ENCODE measurements at places on chromosomes 3 and 15. TPM values are rescaled to one million over a fixed set of nuclear protein-coding genes. Genes with fewer than 3 reads are reported as not detected.
A peak's percentile ranks its signal among the peaks of the same experiment; 100 is the strongest.

The FYCO1 gene
- total RNA-seq: 75.5 TPM

DNA sequence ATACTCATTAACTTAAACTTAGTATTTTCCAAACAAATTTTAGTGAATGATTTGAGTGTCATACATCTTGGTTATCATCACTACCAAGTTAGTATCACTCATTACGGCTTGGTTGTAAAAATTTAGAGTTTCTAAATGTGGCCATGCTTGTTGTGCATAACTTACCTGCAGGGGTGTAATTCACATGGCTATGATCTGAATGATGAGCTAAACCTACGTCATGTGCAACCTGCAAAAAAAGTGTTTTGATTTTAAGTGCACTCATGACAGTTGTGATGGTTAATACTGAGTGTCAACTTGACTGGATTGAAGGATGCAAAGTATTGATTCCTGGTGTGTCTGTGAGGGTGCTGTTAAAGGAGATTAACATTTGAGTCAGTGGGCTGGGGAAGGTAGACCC lies 17.6 kb upstream of the CLDN16 start:
- H3K27ac ChIP-seq: no peak overlapping the region
- H3K4me1 ChIP-seq: no peaks in the 10 kb centered on the region
- no peaks in the 10 kb centered on the region for H3K36me3 ChIP-seq
- H3K27me3 ChIP-seq: no peaks in the 10 kb centered on the region
- H3K4me3 ChIP-seq: no peak overlapping the region

The CAND2 gene
- total RNA-seq: 24.4 TPM

GRCh38 chr15:90055182-90055581 lies 47.1 kb downstream of the IDH2 start:
- no peaks in the 10 kb centered on the region for H3K4me1 ChIP-seq
- H3K4me3 ChIP-seq: no peak overlapping the region
- H3K27ac ChIP-seq: no peak overlapping the region
- no peaks in the 10 kb centered on the region for H3K36me3 ChIP-seq

The TEX55 gene
- total RNA-seq: not detected

- H3K4me3 ChIP-seq: no peak overlapping the region
- no peaks in the 10 kb centered on the region for H3K36me3 ChIP-seq
- H3K27me3 ChIP-seq: no peaks in the 10 kb centered on the region
- H3K4me1 ChIP-seq: no peaks in the 10 kb centered on the region
- no peak overlapping the region for H3K27ac ChIP-seq
- DNase-seq: no peak
Measured at GRCh38 chr15:34584330-34584668, 848 bp upstream of the GOLGA8B start.

The MRPL46 gene
- total RNA-seq: 14.1 TPM

GRCh38 chr3:131847966-131848510 lies 186.8 kb downstream of the CPNE4 start:
- H3K4me1 ChIP-seq: no peaks in the 10 kb centered on the region
- no peaks in the 10 kb centered on the region for H3K27me3 ChIP-seq
- no peaks in the 10 kb centered on the region for H3K36me3 ChIP-seq
- no peak overlapping the region for H3K4me3 ChIP-seq
- no peak overlapping the region for H3K27ac ChIP-seq

The GOLGA6L24 gene
- not detected for total RNA-seq

The ISLR gene
- 62.2 TPM for total RNA-seq

The MESP1 gene
- 0.63 TPM for total RNA-seq

- no peaks in the 10 kb centered on the region for H3K36me3 ChIP-seq
- H3K4me1 ChIP-seq: no peaks in the 10 kb centered on the region
- DNase-seq: no peak
Measured at GRCh38 chr3:3589715-3590130, 209.5 kb upstream of the LRRN1 start.

DNA sequence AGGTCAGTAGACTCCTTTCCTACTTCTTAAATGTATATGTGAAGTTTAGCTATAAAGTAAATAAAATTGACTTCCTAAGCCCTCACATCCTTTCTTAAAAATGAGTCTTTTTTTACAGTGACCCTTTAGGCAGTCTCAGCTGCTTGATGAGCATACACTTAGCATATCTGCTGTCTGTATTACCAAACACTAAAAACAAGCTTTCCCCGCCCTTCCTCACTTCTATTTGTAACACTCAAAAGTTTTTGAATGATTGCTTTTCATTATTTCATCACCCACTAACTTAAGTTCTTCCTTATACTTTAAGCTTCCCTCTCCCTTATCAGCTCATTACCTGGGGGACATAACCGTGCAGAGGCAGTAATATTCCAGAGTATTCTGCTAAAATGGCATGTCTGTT lies 89.4 kb downstream of the PLOD2 start:
- no peak overlapping the region for H3K4me3 ChIP-seq
- H3K27me3 ChIP-seq: no peaks in the 10 kb centered on the region
- no peaks in the 10 kb centered on the region for H3K4me1 ChIP-seq
- DNase-seq: no peak

DNA sequence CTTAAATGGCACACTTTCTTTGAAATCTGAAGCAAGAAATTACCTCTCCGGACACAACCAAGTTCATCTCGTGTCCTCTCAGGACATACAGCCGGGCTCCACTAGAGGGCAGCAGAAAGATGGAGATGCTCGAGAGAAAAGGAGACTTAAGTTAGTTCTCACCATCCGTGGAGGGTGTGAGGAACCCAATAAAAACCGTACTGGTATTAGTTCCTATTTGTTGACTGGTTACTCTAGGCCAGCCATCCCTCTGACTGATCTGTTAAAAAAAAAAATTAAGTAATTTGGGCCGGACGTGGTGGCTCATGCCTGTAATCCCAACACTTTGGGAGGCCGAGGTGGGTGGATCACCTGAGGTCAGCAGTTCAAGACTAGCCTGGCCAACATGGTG lies 7.9 kb upstream of the CYP11A1 start:
- no peak overlapping the region for H3K27ac ChIP-seq
- peak; percentile 88 for DNase-seq
- no peaks in the 10 kb centered on the region for H3K36me3 ChIP-seq
- H3K27me3 ChIP-seq: no peaks in the 10 kb centered on the region
- H3K4me1 ChIP-seq: no peaks in the 10 kb centered on the region
- no peak overlapping the region for H3K4me3 ChIP-seq

The XCR1 gene
- 0.26 TPM for total RNA-seq

The PRSS50 gene
- total RNA-seq: not detected

- no peaks in the 10 kb centered on the region for H3K27me3 ChIP-seq
- no peak overlapping the region for H3K27ac ChIP-seq
- H3K4me3 ChIP-seq: no peak overlapping the region
- no peaks in the 10 kb centered on the region for H3K4me1 ChIP-seq
Measured at GRCh38 chr3:12692444-12692843, 28.5 kb upstream of the RAF1 start.

GRCh38 chr3:158912188-158912587 lies 110.3 kb downstream of the MFSD1 start:
- no peaks in the 10 kb centered on the region for H3K36me3 ChIP-seq
- no peak overlapping the region for H3K27ac ChIP-seq
- H3K4me1 ChIP-seq: no peaks in the 10 kb centered on the region
- no peak overlapping the region for H3K4me3 ChIP-seq

DNA sequence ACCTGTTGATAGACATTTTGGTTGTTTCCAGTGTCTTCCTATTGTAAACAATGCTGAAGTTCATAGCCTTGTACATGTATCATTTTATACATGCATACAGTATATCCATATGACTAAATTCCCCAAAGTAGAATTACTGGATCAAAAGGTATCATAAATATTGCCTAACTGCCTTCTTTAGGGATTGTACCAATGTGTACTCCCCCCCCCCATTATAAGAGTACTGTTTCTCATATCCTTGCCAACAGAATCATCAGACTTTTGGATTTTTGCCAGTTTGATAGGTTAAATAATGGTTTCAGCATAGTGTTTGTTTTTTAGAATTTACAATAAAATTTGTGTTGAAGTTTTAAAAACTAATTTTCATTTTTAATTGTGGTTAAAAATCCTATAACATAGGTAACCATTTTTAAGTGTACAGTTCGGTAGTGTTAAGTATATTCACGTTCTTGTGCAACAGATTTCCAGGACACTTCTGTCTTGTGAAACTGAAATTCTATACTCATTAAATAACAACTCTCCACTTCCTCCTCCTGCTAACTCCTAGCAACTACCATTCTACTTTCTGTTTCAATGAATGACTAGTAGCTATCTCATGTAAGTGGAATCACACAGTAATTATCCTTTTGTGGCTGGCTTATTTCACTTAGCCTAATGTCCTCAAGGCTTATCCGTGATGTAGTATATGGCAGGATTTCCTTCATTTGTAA lies 30.8 kb upstream of the MAP3K13 start:
- no peak overlapping the region for H3K27ac ChIP-seq
- no peak overlapping the region for H3K4me3 ChIP-seq

GRCh38 chr15:100696452-100696851 lies 94.1 kb downstream of the ASB7 start:
- no peak overlapping the region for H3K27ac ChIP-seq
- no peaks in the 10 kb centered on the region for H3K36me3 ChIP-seq
- H3K4me3 ChIP-seq: no peak overlapping the region

GRCh38 chr3:171358881-171359198 lies 101.4 kb downstream of the TNIK start:
- no peak for DNase-seq
- H3K27me3 ChIP-seq: no peaks in the 10 kb centered on the region
- H3K4me3 ChIP-seq: no peak overlapping the region
- no peak overlapping the region for H3K27ac ChIP-seq
- no peaks in the 10 kb centered on the region for H3K36me3 ChIP-seq

The PLSCR5 gene
- not detected for total RNA-seq

DNA sequence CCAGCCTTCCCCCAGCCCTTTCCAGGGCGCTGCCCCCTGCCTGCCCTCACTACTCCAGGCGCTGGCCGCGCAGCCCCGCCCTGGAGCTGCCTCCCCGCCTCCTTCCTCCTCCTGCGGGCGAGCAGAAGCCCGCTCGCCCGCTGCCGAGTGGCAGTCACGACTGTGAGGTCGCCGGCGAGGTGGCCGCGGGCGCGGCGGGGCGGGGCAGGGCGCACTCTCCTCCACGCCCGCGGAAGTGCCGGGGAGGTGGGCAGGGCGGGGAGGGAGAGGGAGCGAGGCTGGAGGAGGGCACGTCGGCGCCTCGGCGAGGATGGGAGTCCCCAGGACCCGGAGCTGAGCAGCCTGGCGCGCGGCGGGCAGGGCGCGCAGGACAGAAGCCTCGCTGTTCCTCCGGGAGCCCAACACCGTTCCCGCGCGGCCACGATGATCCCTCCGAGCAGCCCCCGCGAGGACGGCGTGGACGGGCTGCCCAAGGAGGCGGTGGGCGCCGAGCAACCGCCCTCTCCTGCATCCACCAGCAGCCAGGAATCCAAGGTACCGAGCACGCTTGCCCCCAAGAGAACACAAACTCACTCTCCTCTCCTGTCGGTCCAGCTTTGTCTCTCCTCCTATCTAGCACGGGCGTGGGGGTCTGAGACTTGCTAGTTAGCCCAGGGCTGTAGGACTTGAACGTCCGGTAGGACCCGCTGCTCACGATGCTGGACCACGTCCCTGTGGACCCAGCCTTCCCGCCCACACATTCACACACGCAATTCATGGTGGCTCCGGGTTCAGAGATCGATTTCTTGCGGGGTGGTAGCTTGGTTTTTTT lies at the start of gene STAC:
Gene STAC (plus strand): TSS at position 284 of the 811 bp plus-strand sequence. CDS start 140 bp downstream, at position 424.
- H3K27ac ChIP-seq: no peak within 1 kb of the TSS
- no peaks in the 10 kb centered on the region for H3K27me3 ChIP-seq
- peaks cover 2% of the 10 kb centered on the region for H3K4me1 ChIP-seq
- H3K4me3 ChIP-seq: peak within 1 kb of the TSS; percentile 73

The ARHGAP31 gene
- total RNA-seq: 29.1 TPM

The MYO5A gene
- total RNA-seq: 42.1 TPM

DNA sequence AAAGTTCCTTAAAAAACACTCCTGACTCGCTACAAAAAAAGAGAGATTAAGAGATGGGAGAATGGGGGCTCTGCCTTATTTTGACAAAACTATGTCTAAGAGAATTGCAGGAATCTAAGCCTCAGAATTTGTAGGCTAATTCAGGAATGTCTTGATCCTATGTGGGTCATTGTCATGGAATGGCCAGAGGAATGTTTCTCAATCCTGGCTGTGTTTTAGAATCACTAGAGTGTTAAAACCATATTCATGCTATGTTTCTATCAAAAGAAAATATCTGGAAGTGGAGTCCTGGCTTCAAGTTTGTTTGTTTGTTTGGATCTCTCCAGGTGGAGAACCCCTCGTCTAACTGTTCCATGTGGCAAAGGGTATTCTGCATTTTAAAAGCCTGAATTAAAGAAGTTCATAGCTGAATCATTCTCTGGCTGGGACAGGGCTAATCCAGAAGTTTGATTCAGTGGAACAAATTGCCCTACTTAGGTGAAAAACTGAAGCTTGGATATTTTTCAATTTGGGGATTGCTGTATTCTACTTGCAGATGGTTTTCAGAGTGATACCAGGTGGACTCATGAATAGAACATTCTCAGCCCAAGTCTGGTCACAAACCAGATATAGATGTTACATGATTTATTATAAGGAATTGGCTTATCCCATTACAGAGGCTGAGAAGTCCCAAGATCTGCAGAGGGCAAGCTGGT lies 28.2 kb downstream of the GJD2 start:
- no peak for DNase-seq
- no peak overlapping the region for H3K27ac ChIP-seq
- peaks cover 2% of the 10 kb centered on the region for H3K4me1 ChIP-seq
- no peaks in the 10 kb centered on the region for H3K27me3 ChIP-seq
- no peaks in the 10 kb centered on the region for H3K36me3 ChIP-seq

- H3K27ac ChIP-seq: no peak overlapping the region
- H3K36me3 ChIP-seq: no peaks in the 10 kb centered on the region
- no peaks in the 10 kb centered on the region for H3K4me1 ChIP-seq
- DNase-seq: no peak
- H3K27me3 ChIP-seq: no peaks in the 10 kb centered on the region
Measured at GRCh38 chr3:18398448-18398847, 26.7 kb downstream of the SATB1 start.

The VILL gene
- 3.9 TPM for total RNA-seq

The CAMK2N2 gene
- 0.26 TPM for total RNA-seq

DNA sequence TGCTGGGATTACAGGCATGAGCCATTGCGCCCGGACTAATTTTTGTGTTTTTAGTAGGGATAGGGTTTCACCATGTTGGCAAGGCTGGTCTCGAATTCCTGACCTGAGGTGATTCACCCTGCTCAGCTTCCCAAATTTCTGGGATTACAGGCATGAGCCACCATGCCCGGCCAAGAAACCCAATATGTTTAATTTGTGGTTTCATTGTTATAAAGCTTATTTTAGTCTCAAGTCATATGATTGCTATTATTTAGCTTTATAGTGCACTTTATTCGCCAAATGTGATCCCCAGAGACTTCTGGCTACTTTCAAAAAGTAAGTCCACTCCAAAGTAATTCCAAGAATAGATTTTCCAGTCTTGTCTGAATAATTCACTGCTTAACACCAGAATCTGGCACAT lies 19.3 kb upstream of the SLC4A7 start:
- H3K4me3 ChIP-seq: no peak overlapping the region
- H3K4me1 ChIP-seq: no peaks in the 10 kb centered on the region
- no peaks in the 10 kb centered on the region for H3K36me3 ChIP-seq
- peak; percentile 82 for DNase-seq
- no peaks in the 10 kb centered on the region for H3K27me3 ChIP-seq

The MYZAP gene
- total RNA-seq: 0.84 TPM

The DUOXA1 gene
- total RNA-seq: 0.23 TPM

DNA sequence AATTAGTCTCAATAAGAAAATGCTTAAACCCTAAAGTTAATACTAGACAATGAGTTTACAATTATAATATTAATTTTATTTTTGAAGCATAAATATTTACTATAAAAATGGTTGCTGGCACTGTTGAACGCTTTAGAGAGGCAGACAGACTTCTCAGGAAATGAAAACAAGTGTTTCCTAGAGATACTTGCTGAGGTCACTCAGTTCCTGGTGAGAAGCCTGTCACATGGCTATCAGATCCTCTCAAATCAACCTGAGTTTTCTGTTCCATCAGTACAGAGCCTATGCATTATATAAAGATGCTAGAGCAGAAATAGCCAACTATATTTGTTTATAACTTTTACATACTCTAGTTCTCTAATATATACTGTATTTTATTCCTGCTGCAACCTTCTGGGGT lies 109.2 kb downstream of the MYO5A start:
- no peaks in the 10 kb centered on the region for H3K27me3 ChIP-seq
- H3K36me3 ChIP-seq: no peaks in the 10 kb centered on the region
- H3K27ac ChIP-seq: no peak overlapping the region
- no peak for DNase-seq
- H3K4me3 ChIP-seq: no peak overlapping the region

All from aorta (tissue), 5 donors.